ENCODE measurements at places on chromosomes 1 and 21.

DNA sequence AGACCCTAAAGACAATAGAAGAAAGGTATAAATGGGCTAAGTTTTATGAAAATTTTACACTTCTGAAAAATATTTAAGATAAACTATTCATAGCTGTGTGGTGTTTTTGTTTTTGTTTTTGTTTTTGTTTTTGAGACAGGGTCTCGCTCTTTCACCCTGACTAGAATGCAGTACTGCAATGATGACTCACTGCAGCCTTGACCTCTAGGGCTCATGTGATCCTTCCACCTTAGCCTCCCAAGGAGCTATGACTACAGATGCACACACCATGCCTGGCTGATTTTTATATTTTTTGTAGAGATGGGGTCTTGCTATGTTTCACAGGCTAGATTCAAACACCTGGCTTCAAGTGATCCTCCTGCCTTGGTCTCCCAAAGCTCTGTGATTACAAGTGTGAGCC is 66.6 kb downstream of the PUM1 start:
- DNase-seq: no peak

DNA sequence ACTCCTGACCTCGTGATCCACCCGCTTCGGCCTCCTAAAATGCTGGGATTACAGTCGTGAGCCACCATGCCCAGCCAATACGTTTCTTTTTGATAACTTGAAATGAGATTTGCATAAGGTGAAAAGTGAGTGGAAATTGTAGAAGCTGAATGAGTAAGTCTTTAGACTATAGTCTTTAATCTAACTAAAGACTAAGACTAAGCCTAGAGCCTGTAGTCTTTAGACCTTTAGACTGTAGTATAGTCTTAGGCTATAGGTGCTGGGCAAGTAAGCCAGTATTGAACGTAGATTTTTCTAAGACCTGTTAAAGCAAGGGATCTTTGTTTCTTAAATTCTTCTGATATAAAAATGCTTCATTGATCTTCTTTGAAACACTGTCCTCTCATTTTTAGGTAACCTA is 12.1 kb downstream of the PPP2R5A start:
- no peak for DNase-seq

DNA sequence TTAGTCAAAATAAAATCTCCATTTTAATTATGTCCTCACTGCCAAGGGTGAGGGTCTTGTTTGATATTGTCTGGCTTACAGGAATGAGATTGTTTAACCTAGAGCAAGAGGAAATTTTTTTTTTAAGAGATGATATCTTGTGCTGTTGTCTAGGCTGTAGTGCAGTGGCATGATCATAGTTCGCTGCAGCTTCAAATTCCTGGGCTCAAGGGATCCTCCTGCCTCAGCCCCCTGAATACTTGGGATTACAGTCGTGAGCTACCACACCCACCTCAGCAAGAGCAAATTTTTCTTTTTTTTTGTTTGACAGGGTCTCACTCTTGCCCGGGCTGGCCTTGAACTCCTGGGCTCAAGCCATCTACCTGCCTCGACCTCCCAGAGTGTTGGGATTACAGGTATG is 84.6 kb downstream of the DISP1 start:
- no peak for DNase-seq

DNA sequence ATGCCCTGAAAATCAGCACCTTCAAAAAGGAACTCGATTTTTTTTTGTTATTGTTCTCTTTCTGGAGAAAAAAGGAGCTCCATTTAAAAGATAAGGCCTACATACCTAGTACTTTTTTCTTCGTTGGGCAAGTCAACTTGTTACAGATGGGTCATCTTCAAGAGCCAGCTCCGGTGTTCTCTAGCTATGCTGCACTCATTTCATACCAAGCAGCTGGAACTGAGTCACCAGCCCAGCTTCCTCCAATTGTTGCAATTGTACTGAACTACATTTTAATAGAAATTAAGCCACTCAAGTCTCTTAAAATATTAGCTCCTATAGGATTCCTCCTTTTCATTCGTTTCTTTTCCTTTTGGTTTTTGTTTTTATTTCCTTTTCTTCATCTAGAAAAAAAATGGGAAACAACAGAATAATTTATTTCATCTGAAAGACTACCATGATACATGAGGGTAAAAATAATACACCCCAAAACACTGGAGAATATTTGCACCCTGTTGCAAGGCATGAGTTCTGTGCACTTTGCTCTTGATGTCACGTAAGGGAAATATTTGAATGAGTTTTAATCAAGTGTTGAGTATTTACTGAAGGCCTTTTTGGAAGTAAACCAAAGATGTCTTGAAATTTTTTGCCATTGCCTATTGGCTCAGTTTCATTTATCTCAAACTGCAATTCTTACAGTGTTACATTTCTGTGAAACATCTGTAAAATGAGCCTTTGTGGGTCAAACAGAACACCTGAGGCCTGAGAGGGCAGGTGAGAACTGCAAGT is 60.5 kb downstream of the CLIC4 start:
- no peak for DNase-seq

DNA sequence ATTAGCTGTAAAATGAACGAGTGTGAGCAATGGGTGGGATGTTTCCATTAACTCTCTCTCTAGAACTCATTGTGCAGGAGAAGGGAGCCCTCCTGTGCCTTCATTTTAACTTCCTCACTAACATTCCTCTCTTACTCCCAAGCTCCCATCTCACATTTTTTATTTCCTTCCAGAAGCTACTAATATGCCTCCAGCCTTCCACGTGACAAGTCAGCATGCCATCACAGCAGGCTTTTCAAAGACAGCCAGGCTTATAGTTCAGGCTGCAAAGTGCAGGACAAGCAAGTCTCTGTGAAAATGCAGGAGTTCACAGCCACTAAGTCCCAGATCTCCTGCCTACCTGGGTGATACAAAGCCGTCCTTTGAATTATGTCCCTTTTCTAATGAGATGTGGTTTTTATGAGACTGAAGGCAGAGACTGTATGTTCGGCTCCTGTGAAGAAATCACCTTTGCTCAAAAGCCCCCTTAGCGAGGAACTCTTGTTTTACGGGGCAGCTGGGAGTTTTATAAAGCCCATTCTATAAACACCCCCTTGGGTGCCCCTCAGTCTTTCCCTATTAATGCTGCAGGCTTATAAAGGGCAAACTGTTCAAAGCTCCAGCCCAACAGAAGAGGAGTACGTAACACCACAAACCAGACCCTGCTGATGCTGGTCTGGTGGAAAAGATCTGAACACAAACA is 14.8 kb upstream of the ANGPTL7 start:
- no peak for DNase-seq

DNA sequence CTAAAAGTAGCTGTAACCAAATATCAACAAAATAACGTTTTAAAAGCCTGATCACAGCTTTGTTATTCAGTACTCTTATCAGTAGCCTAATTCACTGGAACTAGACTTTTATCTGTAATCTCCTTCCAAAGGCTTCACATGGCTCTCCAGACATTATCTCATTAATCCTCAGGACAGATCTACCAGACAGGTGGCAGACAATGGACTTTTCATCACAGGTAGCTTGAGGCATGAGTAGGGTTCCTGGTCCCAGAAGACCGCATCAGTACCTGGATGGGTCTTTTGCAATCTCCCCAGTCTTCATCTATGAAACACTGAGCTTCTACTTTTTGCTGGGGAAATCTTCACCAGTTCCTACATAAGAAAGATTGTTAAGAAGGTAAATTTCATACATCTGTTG is 132.2 kb upstream of the FOXD3 start:
- DNase-seq: no peak

- peak; percentile 86 for DNase-seq
These were observed 15.3 kb downstream of the CD2 start for GRCh38 chr1:116769561-116769977.

DNA sequence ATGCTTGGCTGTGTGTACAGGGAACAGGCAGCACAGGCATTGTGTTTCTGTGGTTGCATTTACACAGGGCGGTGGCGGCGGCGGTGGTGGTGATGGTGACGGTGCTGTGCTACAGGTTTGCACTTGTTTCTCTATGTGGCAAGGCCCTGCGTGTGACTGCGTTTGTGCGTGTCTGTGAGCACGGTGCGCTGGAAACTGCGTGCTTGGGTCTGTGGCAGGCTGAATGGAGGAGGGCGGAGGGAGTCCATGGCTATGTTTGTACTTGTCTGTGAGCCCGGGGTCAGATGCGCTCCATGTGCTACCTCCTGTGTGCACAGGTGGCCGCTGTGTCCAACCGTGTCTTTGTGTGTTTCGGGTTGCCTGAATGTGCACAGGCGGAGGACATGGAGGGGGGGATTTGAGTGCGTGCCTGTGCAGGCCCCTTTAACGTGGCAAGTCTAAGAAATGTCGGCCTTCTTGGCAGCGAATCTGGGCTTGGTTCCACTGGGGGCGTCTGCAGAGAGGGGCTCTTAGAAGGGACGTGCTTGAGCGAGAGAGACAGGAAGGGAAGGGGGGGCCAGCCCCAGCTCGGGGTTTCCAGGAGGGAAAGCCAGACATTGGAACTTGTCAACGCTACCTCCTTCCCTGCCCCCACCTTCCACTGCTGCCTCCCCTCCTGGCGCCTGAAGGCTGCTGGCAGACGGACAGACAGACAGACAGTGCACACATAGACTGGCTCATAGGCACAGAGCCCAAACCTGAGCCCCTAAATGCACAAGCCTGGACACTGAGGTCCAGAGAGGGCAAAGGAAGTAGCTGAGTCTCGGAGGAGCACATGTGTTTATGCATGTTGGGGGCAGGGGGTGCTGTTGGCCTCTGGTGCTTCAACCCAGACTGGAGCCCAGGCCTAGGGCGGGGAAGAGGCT is 32.7 kb upstream of the WASF2 start:
- DNase-seq: peak; percentile 88

GRCh38 chr1:202599669-202600431 is 110.4 kb downstream of the SYT2 start:
- DNase-seq: peak; percentile 73

DNA sequence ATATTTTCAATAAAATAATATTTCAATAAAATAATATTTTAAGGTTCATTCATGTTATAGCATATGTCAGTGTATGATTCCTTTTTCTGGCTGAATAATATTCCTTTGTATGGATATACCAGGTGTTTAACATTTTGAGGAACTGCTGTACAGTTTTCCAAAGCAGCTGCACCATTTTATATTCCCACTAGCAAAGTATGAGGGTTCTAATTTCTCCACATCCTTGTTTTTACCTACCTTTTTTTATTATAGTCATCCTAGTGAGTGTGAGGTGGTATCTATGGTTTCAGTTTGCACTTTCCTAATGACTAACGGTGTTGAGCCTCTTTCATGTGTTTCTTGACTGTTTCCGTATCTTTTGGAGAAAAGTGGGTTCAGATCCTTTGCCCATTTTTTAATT is 5.2 kb downstream of the DEGS1 start:
- no peak for DNase-seq
